IMR-90 (cell line): ENCODE measurements at places on chromosomes 4 and X. TPM values are rescaled to one million over a fixed set of nuclear protein-coding genes. Genes with fewer than 3 reads are reported as not detected.

ETDA gene
- total RNA-seq, result not detected in 2 replicates

SSX2B gene
- total RNA-seq, result not detected in 2 replicates

ADH1A gene
- not detected in 2 replicates for total RNA-seq

HELT gene
- not detected in 2 replicates for total RNA-seq

AFP gene
- total RNA-seq, result 0.56 and 1.3 TPM in 2 replicates

SPARCL1 gene
- not detected in 2 replicates for total RNA-seq

TMEM131L gene
- total RNA-seq, result 16.1 and 23.8 TPM in 2 replicates

MXRA5 gene
- total RNA-seq, result 1.1 TPM in 2 replicates

GABRG1 gene
- total RNA-seq, result not detected in 2 replicates

HSFX3 gene
- not detected in 2 replicates for total RNA-seq

TMSB15A gene
- total RNA-seq, result 13.6 and 32.8 TPM in 2 replicates

BBS7 gene
- total RNA-seq, result 29.4 and 32.3 TPM in 2 replicates

HAUS3 gene
- total RNA-seq, result 4.3 and 6.9 TPM in 2 replicates

F11 gene
- total RNA-seq, result not detected in 2 replicates

SMIM10 gene
- 2.3 and 3.6 TPM in 2 replicates for total RNA-seq

IRS4 gene
- total RNA-seq, result not detected in 2 replicates

REELD1 gene
- not detected in 2 replicates for total RNA-seq

CCDC149 gene
- total RNA-seq, result 7.0 and 8.3 TPM in 2 replicates

SASH3 gene
- not detected in 2 replicates for total RNA-seq

CT47B1 gene
- total RNA-seq, result not detected in 2 replicates

INTU gene
- 10.8 and 12.5 TPM in 2 replicates for total RNA-seq

CHIC1 gene
- 7.3 and 13.1 TPM in 2 replicates for total RNA-seq

INPP4B gene
- total RNA-seq, result 13.3 and 14.0 TPM in 2 replicates

PWWP3B gene
- not detected in 2 replicates for total RNA-seq

MGAT4D gene
- not detected in 2 replicates for total RNA-seq

TCEAL9 gene
- total RNA-seq, result 20.3 and 94.4 TPM in 2 replicates

RTL9 gene
- 0.56 and 0.90 TPM in 2 replicates for total RNA-seq

SPANXN3 gene
- not detected in 2 replicates for total RNA-seq

CLDN34 gene
- total RNA-seq, result under 0.01 TPM in 1 of 2 replicates, not detected in the other

TMLHE gene
- 14.2 and 20.4 TPM in 2 replicates for total RNA-seq

RGN gene
- under 0.01 and 0.18 TPM in 2 replicates for total RNA-seq

PDE6B gene
- total RNA-seq, result under 0.01 TPM in 1 of 2 replicates, not detected in the other

NPNT gene
- not detected in 2 replicates for total RNA-seq

ARHGAP36 gene
- total RNA-seq, result not detected in 2 replicates

NEUROG2 gene
- total RNA-seq, result not detected in 2 replicates

NPY2R gene
- not detected in 2 replicates for total RNA-seq

STX18 gene
- 20.1 and 26.9 TPM in 2 replicates for total RNA-seq

DDX53 gene
- not detected in 2 replicates for total RNA-seq

SPANXC gene
- total RNA-seq, result not detected in 2 replicates

FAM53A gene
- 1.9 and 2.0 TPM in 2 replicates for total RNA-seq

TFE3 gene
- total RNA-seq, result 23.9 and 24.4 TPM in 2 replicates

SRPX2 gene
- total RNA-seq, result 14.4 and 20.6 TPM in 2 replicates

FAM90A26 gene
- not detected in 2 replicates for total RNA-seq

TEX11 gene
- not detected in 2 replicates for total RNA-seq

ANXA10 gene
- total RNA-seq, result 0.72 and 1.1 TPM in 2 replicates

F9 gene
- not detected in 2 replicates for total RNA-seq

NKX1-1 gene
- total RNA-seq, result not detected in 2 replicates

SLC26A1 gene
- not detected in 2 replicates for total RNA-seq
